Memory B cell (primary cell): ENCODE measurements at places on chromosomes 13 and 19.

GRCh38 chr19:30593356-30593755, 221.2 kb downstream of the ZNF536 start:
- no peak for DNase-seq

DNA sequence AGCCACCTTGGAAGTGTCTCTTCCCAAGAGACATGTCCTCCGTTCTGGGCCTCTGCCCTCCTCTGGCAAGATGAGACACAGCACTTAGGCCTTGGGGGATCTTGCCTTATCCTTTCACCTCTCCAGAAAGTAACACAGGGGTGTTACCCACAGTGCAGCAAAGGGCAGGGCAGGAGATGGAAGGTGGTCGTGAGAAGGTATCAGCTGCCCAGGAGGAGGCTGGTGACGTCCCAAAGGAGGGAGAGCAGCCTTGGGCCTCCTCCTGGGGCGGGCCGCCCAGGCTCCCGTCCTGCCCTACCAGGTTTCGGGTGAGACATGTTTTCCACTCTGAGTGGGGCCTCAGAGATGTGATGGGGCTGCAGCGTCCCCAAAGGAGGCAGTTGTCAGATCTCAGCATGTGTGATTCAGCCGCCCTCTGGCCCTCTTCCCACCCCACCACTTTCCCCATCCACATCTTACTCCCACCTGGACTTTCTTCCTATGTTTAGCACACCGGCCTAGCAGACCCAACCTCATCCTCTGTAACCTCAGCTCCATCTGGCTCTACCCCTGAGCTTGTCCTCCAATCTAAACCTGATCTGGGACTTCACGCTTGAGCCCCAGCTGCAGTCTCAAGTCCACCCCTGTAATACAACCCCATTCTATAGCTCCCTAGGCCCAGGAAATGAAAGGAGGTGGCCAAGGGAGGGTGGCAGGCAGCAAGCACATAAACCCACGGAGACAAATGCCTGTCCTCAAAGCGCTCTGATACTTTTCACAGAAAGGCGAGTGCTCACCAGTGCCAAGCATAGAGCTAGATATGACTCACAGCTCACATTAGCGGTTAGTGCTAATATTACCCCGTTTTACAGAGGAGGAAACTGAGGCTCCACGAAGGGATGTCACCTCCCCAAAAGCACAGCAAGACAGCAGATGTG, 9.3 kb downstream of the POU2F2 start:
- DNase-seq = no peak

DNA sequence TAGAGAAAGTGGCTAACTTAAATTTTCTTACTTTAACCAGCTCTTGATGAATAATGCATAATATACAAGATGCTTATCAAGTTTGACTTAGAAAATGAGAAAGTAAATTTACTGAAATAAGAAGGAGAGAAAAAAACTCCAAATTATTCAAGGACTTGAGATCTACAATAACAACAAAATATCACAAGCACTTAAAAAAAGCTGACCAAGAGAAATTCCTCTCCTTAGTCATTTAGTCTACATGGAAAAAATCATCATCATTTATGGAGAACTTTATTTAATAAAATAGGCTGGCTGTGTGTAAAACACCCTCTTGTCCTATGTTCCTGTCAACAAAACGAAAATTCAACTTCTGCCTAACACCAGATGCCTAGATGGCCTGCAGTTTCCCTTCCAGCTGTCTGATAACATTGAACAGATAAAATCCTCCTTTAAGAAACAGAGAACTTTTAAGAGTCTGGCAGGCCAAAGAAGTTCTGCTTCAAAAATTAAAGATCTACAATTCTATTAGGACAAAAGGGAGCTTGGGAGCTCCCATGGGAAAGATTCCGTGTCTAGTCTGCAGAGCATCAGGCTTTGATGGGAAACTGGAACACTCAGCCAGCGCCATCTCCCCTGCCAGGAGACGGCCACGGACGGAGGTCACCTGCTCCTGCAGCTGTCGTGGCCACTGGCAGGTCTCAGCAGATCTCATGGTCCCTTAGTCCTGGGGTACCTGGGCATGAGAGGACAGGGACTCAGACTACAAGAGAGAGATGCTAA, 37.9 kb upstream of the ATP11A start:
- DNase-seq = no peak

- no peak for DNase-seq
Observed at GRCh38 chr19:51020988-51021651, 1.6 kb upstream of the KLK10 start.

GRCh38 chr13:79490326-79490725, 9.4 kb downstream of the NDFIP2 start:
- no peak for DNase-seq

DNA sequence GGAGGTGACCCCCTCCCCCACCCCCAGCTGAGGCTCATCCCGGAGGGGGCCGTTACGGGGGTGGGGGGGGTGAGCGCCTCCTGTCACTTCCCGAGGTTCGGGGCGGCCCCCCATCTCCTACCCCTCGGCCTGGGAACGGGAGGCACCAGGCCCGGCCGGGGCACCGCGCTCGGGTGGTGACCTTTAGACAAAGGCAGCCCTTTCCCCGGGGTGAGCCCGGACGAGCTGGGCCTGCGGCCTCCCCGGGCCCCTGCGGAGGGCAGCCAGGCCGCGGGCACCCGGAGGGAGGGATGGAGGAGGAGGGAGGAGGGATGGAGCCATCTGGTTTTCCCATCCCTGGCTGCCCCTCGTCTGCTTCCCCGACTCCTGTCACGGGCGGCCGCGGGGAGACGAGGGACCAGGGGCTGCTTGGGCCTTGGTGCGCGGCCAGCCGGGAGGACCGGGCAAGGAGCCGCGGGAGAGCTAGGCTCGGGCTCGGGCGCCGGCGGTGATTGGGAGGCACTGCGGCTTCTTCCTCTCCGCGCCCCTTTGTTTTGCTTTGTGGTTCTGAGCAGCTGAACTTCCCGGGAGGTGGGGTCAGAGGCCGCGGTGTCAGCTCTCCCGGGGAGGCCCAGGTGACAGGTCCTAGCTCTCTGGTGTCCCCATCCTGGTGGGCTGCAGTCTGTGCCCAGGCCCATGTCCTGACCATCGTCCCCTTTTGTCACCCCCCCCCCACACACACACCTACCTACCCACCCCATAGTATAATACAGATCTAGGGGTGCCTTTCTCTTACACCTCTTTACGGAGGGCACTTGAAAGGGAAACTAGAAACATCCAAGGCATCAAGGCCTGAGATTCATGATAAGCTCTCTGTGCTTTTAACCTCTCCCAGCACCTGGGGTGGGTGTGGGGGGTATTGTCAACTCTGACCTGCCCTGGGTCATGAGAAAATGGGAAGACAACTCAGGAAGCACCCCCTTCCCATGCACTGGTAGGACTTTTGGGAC, 1.3 kb downstream of the BICRA start:
- DNase-seq = peak; percentile 45
